ENCODE measurements at places on chromosomes 16 and 17.

DNA sequence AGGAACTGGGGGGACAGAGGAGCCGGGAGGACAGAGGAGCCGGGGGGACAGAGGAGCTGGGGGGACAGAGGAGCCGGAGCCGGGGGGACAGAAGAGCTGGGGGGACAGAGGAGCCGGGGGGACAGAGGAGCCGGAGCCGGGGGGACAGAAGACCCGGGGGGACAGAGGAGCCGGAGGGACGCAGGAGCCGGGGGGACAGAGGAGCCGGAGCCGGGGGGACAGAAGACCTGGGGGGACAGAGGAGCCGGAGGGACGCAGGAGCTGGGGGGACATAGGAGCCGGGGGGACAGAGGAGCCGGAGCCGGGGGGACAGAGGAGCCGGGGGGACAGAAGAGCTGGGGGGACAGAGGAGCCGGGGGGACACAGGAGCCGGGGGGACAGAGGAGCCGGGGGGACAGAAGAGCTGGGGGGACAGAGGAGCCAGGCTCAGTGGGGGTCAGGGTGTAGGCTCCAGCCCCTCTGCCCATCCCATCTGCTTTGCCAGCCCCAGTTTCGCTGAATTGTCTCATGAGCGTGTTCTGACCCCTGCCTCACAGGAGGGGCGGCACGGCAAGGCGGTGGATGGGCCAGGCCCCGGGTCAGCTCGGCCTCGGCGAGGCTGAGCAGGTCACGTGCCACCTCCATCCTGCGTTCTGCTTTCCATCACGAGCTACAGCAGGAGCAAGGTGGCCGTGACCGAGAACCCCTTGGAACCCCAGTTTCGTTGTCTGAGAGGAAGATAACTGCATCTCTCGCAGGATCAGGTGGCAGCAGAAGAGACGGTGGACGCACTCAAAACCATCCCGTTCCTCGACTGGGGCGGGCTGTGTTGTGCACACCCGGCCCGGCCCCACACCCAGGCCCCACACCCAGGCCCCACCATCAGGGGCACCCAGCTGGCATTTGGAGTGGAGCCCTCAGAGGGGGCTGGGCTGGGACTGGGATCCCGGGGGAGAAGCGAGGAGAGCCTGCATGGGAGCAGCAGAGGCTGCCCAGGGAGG, 26.1 kb upstream of the CBFA2T3 start:
- no peak for DNase-seq

DNA sequence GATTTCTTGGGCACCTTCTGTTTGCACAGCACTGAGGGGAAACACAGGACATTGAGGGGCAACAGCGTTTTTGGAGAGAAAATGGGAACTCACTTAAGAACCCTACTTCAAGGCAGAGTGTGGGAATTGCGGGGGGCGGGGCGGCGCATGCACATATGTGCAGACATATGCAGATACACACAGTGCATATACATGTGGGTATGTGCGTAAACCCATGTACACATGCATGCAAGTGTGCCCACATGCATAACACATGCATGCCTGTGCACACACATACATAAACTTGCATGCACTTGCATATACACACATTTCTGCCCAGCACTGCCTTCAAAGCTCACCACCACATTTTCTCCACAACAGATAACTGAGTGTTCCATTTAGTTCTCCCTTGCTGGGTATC, 32.4 kb downstream of the NLRC5 start:
- DNase-seq, result no peak

DNA sequence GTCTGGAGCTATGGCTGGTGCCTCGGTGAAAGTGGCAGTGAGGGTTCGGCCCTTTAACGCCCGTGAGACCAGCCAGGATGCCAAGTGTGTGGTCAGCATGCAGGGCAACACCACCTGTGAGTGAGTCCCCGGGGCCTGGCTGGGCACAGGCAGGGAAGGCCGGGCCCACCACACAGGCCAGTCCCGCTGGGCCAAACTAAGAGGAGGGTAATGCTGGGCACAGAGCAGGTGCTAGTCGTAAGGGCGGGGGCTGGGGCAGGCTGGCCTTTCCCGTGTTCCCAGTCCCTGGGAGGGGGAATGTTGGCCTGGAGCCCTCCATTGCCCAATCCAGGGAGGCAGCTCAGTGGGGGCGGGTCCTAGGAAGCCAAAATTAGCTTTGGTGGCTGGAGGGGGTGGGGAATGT, 2.5 kb downstream of the KIF1C start:
- no peak for DNase-seq

DNA sequence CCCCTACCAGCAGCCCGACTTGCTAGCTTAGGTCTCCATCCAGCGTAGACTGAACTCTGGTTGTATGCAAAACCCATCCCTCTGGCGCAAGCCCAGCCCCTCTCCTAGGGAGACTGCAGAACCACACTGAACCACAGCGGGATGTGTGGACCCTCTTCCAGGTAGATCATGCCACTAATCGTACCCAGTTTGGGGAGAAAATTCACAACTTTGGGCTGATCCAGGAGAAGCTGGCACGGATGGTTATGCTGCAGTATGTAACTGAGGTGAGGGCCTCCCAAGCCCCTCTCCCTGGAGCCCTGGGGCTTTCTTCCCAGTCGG, 3.2 kb downstream of the ACADVL start:
- no peak for DNase-seq

- DNase-seq, result no peak
Observed at GRCh38 chr17:50311112-50311460, 34.8 kb upstream of the XYLT2 start.

All from activated naive CD4-positive, alpha-beta T cell (primary cell).